ENCODE measurements at places on chromosomes 2 and 18.

GRCh38 chr2:102119255-102119654, 23.3 kb upstream of the IL1R1 start:
- no peak for DNase-seq

- DNase-seq = peak; percentile 22
Measured at GRCh38 chr18:28439870-28440269, 262.9 kb upstream of the CDH2 start.

DNA sequence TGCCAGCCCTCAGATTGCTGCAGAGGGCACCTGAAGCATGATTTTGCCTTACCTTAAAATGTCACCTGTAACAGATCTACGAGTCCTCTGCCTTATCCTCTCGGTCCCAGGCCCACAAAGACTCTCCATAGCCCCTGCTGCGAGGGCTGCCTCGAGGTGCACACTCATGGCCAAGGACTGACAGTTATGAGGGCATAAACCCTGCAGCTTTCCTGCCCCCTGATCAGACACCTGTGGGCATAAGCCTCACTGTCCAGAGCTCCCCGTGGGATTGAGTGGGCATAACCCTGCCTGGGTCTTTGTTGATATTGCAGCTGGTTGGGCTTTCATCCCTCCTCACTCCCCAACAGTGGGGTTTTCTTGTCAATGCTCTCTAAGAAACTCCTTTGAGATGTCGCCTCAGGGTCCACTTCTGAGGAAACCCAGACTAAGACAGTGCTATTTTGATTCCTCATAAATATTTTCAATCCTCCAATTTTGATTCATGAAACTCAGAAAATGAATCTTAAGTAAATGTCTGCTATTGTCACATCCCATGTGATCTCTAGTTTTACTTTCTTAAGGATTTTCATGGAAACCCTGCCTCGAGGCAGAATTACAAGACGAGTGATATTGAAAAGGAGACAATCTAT, 108.5 kb upstream of the NCK2 start:
- no peak for DNase-seq

DNA sequence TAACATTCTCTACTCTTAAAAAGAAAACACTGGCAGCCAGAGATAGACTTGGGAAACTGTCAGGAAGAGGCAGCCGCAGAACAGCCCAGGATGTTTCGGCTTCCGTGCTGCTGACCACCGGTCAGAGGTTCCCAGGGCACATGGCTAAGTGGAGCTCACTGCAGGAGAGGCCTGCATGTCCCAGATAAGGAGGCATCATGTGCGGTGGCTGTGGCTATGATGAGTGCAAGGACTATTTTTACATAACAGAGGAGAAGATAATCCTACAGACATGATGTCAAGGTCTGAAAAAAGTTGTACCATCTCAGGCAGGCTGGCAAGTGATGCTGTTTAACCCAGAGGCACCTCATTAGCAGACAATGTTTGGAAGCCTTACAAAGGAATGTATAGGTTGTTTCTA, 252.3 kb downstream of the CYRIA start:
- DNase-seq = no peak

DNA sequence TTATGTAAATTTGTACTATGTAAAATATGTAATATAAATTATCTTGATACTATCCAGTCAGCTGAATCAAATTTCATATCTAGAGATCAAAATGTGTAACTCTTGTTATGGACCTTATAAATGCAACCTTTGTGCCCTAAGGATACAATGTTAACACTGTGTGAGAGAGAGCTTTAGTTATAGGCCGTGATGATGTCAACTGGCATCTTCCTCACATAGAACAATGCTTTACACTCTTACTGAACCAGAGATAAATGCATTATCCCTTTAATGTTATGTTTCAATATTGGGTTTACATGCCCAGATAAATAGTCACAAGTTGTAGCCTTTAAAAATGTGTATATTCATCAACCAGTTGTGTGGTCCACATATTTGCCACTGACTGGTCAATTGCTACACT, 115.1 kb downstream of the KCNJ3 start:
- no peak for DNase-seq

DNA sequence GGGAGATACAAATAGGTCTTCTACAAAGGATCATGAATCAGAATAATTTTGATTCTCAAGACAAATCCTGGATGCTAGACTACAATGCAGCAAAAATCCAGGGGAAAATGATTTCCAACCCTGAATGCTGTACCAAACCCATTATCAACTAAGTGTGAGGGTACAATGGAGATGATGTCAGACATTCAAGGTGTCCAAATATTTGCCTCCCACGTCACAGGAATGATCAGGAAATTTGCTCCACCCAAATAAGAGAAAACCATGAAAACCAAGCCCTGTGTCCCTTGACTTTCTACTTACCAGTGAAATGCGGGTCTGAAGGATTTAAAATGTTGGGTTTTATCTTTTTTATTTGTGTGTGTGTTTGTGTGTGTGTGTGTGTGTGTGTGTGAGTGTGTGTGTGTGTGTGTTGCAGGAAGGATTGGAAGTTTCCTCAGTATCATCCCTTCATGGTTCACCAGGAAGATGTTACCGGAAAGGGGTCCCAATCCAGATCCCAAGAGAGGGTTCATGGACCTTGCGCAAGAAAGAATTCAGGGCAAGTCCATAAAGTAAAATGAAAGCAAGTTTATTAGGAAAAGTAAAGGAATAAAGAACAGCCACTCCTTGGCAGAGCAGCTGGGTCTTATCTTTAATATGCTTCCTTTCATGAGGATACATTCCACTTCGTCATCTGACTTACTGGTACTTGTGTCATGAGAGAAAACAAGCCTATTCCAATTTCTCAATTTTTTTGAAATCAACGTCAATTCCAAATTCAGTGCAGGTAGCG, 61.1 kb upstream of the ID2 start:
- DNase-seq = no peak

DNA sequence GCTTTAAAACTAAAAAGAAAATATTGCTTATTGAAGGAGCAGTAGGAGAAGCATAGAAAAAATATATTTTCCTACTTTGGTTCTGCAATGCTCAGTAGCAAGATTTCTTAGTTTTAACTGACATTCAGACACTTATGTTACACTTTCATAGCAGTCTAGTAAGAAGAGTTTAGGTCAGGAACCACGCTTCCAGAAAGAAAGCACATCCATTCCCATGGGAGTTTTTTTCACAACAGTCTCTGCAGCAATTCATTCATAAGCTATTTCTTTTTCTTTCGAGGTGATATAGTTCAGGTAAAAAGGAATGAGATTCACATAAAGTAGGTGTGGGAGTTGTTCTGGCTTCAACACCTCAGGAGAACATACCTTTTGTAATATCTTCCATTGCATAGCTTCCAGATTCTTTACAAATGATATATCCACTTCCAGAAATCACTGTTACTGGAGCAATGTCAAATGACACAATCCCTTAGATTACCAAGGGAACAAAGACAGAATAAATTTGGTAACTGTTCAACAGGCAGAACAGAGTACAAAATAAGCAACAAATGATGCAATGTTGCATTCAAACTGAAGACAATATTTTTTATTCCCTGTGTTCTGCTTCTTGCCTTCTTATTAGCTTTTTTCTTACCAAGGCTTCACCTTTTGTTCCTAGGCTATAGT, 95.2 kb upstream of the GULP1 start:
- DNase-seq = peak; percentile 18

DNA sequence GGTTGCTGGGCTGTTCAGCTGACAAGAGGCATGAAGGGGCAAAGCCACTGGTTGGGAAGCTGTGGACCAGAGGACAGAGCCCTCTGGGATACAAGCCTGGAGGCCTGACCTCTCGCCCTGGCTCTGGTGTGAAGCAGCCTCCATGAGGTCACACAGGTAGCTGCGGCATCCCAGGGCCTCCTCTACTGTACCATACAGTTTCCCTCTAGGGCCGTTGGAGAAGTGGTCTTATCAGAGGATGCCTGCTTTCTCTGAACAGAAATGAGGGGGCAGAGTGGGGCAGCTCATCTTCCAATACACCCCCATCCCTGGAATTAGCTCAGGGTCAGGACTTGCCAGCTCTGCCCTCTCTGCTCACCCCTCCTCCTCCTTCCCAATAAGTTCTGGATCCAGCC, 135.1 kb upstream of the SMAD2 start:
- DNase-seq = no peak

GRCh38 chr2:4369826-4370419, 666.5 kb downstream of the DCDC2C start:
- no peak for DNase-seq

DNA sequence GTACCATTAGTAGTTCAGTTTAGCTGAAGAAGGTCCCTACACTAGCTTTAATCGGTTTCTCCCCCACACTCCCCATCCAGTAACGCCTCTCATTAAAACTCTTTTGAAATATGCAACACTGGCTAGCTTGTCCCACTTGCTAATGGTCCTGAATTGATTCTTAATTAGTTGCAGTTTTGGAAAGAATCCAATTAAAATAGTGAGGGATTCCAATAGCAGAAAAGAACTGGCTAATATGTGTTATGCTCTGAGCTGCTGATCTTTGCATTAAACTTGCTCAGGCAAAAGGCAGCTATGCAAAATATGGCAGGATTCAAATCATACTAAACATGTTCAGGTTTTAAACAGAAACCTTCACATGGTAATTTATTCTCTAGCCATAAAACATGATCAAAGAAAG, 252.5 kb upstream of the HNRNPA3 start:
- DNase-seq = no peak

GRCh38 chr18:78896111-78896905, 83.3 kb upstream of the SALL3 start:
- no peak for DNase-seq

- DNase-seq = no peak
Measured at GRCh38 chr2:203565076-203565475, 30.0 kb upstream of the RAPH1 start.

- no peak for DNase-seq
Measured at GRCh38 chr2:237671466-237672138, 44.2 kb downstream of the LRRFIP1 start.

DNA sequence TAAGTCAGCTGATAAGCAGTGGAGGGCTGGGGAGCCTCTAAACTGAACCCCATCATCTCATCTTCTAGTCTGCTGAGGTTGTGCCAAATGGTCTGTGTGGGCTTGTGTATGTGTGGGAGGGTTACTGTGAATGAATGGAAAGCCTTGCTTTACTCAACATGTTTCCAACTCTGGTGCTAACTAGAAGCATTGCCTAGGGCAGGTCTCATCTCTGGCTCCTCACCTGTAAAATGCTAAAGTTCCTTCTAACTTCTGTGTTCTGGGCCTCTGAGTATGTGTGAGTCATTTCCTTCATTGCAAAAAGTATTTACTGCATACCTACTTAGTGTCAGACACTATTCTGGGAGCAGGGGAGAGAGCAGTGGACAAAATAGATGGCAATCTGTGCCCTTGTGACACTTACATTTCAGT, 1.3 kb downstream of the LIPG start:
- DNase-seq = peak; percentile 90

DNA sequence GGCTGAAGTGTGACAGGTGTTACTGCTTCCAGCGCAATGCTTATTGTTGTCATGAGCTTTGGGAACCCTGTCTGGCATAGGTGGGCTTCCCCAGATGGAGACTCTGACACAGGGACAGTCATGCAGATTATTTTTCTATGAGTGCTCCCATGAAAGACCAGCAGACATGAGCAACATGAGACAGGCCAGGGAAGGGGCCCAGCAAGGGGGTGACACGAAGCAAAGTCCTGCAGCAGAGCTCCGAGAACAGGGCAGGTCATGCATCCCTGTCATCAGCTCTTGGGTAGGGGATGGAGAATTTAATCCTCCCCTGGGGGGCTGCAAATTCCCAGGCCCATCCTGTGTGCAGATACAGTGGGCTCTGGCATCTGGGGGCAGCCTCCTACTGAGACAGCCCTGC, 77.4 kb downstream of the CTAGE1 start:
- no peak for DNase-seq

DNA sequence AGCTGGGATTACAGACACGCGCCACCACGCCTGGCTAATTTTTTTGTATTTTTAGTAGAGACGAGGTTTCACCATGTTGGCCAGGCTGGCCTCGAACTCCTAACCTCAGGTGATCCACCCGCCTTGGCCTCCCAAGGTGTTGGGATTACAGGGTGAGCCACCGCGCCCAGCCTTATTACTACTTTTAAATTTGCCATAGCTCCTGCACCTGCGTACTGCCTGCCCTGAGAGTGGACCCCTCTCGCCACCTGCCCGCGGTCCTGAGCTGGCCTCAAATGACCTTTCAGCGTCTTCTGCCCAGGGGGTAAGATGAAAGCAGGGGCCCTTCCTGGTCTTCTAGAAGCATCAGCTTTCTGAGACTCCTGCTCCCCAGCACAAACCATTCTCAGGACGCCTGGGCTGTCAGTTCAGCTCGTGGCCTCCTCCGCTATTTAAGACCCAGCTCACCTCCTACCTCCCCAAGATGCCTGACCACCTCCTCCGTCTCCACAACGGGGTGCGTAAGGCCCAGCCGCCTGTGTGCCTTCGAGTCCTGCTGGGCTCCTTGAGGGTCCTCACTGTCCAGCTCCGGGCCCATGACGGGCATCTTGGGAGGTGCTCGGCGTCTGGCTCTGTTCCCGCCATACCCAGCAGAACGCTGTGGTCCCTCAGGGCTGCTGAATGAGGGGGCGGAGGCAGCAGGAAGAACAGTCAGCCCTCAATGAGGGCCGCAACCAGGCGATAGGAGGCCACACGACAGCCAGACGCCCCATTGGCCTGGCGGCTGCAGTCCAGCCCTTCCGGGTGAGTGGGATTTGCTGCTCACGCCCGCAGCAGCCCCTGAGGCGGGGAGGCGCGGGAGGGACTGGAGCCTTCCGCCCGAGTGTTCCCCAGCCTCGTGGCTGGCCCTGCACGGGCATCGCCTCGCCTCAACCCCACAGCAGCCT, 266.6 kb downstream of the TFCP2L1 start:
- no peak for DNase-seq

DNA sequence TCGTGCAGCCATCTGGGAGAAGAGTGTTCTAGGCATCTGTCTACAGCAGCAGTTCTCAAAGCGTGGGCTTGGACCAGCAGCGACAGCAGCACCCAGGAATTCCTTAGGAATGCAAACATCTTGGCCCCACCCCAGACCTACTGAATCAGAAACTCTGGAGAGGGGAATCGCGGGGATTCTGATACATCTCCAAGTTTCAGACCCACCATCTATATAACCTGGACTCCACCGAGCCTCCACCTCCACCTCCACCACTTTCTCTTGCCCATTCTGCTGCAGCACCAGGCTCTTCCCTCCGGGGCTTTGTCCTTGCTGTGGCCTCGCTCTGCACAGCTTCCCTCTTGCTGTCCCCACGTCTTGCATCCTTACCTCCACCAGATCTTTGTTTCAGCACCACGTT, 256.4 kb downstream of the BCL2 start:
- DNase-seq = peak; percentile 18

GRCh38 chr2:144230448-144231085, 289.4 kb downstream of the ZEB2 start:
- peak; percentile 13 for DNase-seq

- no peak for DNase-seq
Measured at GRCh38 chr18:78678318-78678695, 301.3 kb upstream of the SALL3 start.

- no peak for DNase-seq
Measured at GRCh38 chr2:156379071-156379470, 46.5 kb upstream of the NR4A2 start.

All from MCF 10A (cell line).